ENCODE measurements at places on chromosomes 2 and 18.
A peak's percentile ranks its signal among the peaks of the same experiment; 100 is the strongest.

DNA sequence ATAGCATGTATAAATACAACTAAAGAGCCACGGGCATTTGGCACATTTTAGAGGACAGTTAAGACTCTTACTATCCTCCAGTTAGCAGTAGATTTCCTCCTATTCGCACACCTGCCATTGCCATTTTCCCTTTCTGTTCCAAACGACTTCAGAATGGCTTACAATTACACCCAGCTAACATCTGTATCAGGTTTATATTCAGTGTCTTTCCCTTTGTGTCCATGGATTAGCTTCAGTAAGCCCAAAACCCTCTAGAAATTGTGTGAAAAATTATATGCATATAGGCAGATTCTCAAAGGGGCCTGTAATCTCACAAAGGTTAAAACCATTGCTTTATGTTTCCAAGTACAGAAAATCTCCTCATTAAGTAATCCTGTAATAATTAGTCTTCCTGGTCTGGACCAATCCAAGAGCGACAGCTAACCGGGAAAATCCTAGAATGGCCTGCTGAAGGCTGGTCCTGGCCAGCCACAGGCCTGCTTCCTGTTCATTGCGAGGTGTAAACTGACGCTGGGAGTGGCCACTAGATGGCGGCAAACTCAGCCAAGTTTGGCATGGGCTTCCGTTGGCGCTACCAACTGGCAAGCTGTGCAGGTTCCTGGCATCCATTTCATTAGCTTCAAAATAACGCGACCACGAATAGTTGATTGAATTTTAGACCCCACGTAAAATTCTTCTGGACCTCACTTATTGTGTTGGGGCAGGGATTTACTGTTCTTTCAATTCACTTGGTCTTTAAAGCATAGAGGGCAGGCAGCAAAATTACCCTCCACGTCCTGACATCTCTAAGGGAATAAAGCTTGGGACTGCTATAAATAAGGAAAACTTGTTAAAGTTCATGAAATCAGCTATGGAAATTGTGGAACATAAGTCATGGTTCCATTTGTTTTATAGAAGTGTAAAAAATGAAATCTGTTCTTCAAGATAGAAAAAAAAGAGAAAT is 17.1 kb downstream of the ARHGAP25 start:
- peak; percentile 28 for DNase-seq

DNA sequence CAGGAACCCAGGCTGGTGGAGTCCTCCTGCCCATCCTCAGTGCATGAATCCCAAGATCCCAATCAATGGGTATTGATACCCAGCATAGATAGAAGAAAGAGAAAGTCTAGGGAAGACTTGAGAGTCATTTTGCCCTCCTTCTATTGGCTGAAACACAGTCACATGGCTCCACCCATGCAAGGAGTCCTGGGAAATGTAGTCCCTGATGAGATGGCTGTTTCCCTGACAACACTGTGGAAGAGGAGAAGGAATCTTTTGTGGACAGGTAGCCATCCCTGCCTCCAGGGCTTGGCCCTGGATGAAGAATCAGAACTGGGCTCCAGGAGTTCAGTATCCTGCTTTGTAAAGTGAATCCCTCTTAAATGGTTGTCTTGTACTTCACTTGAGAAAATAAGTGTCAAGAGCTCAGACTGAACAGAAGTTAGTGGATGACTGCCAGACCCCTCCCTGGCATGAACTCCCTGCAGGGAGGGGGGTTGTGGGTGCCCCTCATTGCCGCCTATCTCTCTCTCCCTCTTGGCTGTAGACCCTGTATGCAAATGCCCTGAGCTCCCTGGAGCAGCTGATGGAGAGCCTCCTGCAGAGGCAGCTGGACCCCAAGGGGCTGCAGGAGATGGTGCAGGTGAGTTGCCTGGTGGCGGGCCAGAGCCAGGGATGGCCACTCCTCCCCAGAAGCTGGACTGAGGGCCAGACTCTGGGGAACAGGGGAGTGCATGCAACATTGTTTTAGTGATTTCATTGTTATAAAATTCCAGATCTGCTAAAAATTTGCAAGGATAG is 36.1 kb downstream of the MROH2A start:
- DNase-seq = no peak

GRCh38 chr2:1026141-1026540 is 75.5 kb downstream of the SNTG2 start:
- DNase-seq = no peak

GRCh38 chr2:152581360-152581759 is 135.9 kb downstream of the PRPF40A start:
- DNase-seq = no peak

- no peak for DNase-seq
Measured at GRCh38 chr2:229572507-229573271, 141.7 kb downstream of the DNER start.

GRCh38 chr2:110113961-110114591 is 1.5 kb downstream of the MALL start:
- DNase-seq = no peak

All from NCI-H1436 treated with DMSO at 0.1 percent for 48 hours (cell line).